ENCODE measurements at places on chromosomes 12 and 14. TPM values are rescaled to one million over a fixed set of nuclear protein-coding genes. Genes with fewer than 3 reads are reported as not detected.

SLC25A47 gene
- total RNA-seq, result not detected

GDF11 gene
- 6.0 TPM for total RNA-seq

KRT77 gene
- total RNA-seq, result 0.21 TPM

CRACR2A gene
- 0.78 TPM for total RNA-seq

NAA30 gene
- 11.7 TPM for total RNA-seq

MYF6 gene
- total RNA-seq, result not detected

OR8S1 gene
- not detected for total RNA-seq

NR4A1 gene
- total RNA-seq, result 1.9 TPM

STYK1 gene
- total RNA-seq, result 4.1 TPM

CLMN gene
- 4.1 TPM for total RNA-seq

ART4 gene
- not detected for total RNA-seq

BCL2L14 gene
- total RNA-seq, result not detected

CIROP gene
- not detected for total RNA-seq

RIMBP2 gene
- not detected for total RNA-seq

OR4E2 gene
- total RNA-seq, result not detected

TDRD9 gene
- 0.74 TPM for total RNA-seq

NPFF gene
- not detected for total RNA-seq

CDKL1 gene
- 13.7 TPM for total RNA-seq

NIN gene
- total RNA-seq, result 16.6 TPM

CEBPE gene
- not detected for total RNA-seq
